ENCODE measurements at places on chromosomes 4 and X. TPM values are rescaled to one million over a fixed set of nuclear protein-coding genes. Genes with fewer than 3 reads are reported as not detected.

DRP2 gene
- not detected for total RNA-seq

GRCh38 chrX:154310616-154311536, 15.3 kb downstream of the TKTL1 start:
- no peak for DNase-seq

- no peak for DNase-seq
These were observed 39.4 kb downstream of the CENPE start for GRCh38 chr4:103158760-103159159.

ARHGAP6 gene
- 0.65 TPM for total RNA-seq

MSX1 gene
- total RNA-seq, result 0.33 TPM

GRCh38 chr4:10200869-10201268, 84.3 kb upstream of the WDR1 start:
- DNase-seq, result no peak

AFM gene
- 208 TPM for total RNA-seq

DNA sequence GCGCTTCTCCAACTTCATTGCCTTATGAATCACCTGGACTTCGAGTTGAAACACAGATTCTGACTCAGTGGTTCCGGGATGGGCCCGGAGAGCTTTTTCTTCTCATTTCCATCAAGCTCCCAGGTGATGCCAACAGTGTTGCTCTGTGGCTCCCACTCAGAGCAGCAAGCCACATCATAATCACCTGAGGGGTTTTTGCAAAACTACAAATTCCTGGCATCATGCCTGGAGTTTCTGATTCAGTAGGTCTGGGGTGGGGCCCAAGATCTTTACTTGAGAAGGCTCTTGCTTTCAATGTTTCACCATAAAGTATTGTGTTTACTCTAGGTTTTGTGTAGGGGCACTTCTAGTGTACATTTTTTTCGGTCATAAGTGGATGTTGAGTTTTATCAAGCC, 7.0 kb downstream of the MTM1 start:
- DNase-seq, result no peak

HCCS gene
- 9.6 TPM for total RNA-seq

GRCh38 chrX:121122332-121122731, 74.9 kb downstream of the GLUD2 start:
- DNase-seq, result no peak
